Uterus (tissue), 4 donors: ENCODE measurements at places on chromosomes 12 and 14. TPM values are rescaled to one million over a fixed set of nuclear protein-coding genes. Genes with fewer than 3 reads are reported as not detected.
A peak's percentile ranks its signal among the peaks of the same experiment; 100 is the strongest.

Gene TAS2R42
- not detected for total RNA-seq

Gene STON2
- total RNA-seq: 17.9 TPM

Gene COX14
- total RNA-seq: 48.3 TPM

Gene AICDA
- not detected for total RNA-seq

Gene RIN3
- 16.7 TPM for total RNA-seq

GRCh38 chr14:57345106-57345505, 45.3 kb upstream of the NAA30 start:
- no peak overlapping the region for H3K27ac ChIP-seq
- H3K4me3 ChIP-seq: no peak overlapping the region
- DNase-seq: no peak
- no peaks in the 10 kb centered on the region for H3K36me3 ChIP-seq
- no peaks in the 10 kb centered on the region for H3K4me1 ChIP-seq

DNA sequence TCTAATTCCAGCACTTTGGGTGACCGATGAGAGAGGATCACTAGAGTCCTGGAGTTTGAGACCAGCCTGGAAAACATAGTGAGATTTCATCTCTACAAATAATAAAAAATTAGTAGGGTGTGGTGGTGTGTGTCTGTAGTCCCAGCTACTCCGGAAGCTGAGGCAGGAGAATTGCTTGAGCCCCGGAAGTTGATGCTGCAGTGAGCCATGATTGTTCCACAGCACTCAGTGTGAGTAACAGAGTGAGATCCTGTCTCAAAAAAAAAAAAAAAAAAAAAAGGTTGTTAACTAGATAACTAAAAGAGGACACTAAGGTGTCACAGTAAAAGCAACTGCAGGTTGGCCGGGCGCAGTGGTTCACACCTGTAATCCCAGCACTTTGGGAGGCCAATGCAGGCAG, 121.3 kb upstream of the MAX start:
- H3K4me3 ChIP-seq: no peak overlapping the region
- no peaks in the 10 kb centered on the region for H3K27me3 ChIP-seq
- no peak overlapping the region for H3K27ac ChIP-seq
- no peaks in the 10 kb centered on the region for H3K4me1 ChIP-seq

GRCh38 chr12:104482113-104482512, 25.4 kb downstream of the CHST11 start:
- H3K27me3 ChIP-seq: no peaks in the 10 kb centered on the region
- H3K36me3 ChIP-seq: no peaks in the 10 kb centered on the region
- H3K27ac ChIP-seq: no peak overlapping the region

DNA sequence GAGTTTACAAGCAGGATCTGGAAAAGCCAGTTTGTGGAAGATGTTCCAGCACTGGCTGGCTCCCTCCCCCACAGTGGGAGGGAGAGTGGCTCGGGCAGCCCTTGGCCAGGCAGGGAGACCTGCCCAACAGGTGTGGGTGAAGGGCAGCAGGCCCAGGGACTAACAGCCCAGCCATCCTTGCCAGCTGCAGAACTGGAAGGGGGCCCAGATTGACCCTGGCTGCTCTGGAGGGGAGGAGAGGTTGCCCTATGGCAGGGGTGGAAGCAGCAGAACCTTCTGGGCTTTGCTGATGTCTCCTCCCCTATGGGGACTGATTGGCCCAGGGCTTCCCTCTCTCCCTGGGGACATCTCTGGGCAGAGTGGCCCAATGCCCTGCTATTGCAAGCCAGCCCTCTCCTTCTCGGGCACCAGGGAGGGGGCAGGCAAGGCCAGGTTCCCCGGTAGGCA, 20.5 kb downstream of the IRF2BPL start:
- no peaks in the 10 kb centered on the region for H3K36me3 ChIP-seq
- no peak for DNase-seq

GRCh38 chr12:62785941-62786559, 148.9 kb downstream of the PPM1H start:
- no peaks in the 10 kb centered on the region for H3K4me1 ChIP-seq
- DNase-seq: peak; percentile 72
- H3K27ac ChIP-seq: peak overlapping the region; percentile 52
- H3K27me3 ChIP-seq: no peaks in the 10 kb centered on the region
- H3K4me3 ChIP-seq: no peak overlapping the region

GRCh38 chr12:131682510-131682895, 28.4 kb upstream of the SFSWAP start:
- H3K4me1 ChIP-seq: no peaks in the 10 kb centered on the region
- no peaks in the 10 kb centered on the region for H3K27me3 ChIP-seq
- H3K27ac ChIP-seq: no peak overlapping the region
- no peak overlapping the region for H3K4me3 ChIP-seq

- H3K36me3 ChIP-seq: no peaks in the 10 kb centered on the region
- H3K4me3 ChIP-seq: no peak overlapping the region
- H3K27ac ChIP-seq: no peak overlapping the region
- H3K4me1 ChIP-seq: no peaks in the 10 kb centered on the region
These were observed 349.4 kb downstream of the NELL2 start for GRCh38 chr12:44526655-44527182.

- no peak overlapping the region for H3K4me3 ChIP-seq
- no peaks in the 10 kb centered on the region for H3K27me3 ChIP-seq
- DNase-seq: peak; percentile 76
- peak overlapping the region; percentile 49 for H3K27ac ChIP-seq
These were observed 214.8 kb downstream of the CHST11 start for GRCh38 chr12:104671409-104672095.

- no peaks in the 10 kb centered on the region for H3K36me3 ChIP-seq
- H3K4me3 ChIP-seq: no peak overlapping the region
- no peaks in the 10 kb centered on the region for H3K4me1 ChIP-seq
- no peaks in the 10 kb centered on the region for H3K27me3 ChIP-seq
These were observed 171.2 kb upstream of the CDKN3 start for GRCh38 chr14:54225457-54226060.

- H3K27me3 ChIP-seq: no peaks in the 10 kb centered on the region
- H3K4me3 ChIP-seq: peak overlapping the region; percentile 2
- H3K36me3 ChIP-seq: no peaks in the 10 kb centered on the region
- no peaks in the 10 kb centered on the region for H3K4me1 ChIP-seq
These were observed 117.1 kb upstream of the NCOR2 start for GRCh38 chr12:124684496-124684895.
